Stimulated activated CD4-positive, alpha-beta T cell treated with anti-CD3 and anti-CD28 coated beads, Interleukin-2, amount 100 ng/mL, for 24 hours (primary cell): ENCODE measurements at places on chromosomes 2 and 18.

DNA sequence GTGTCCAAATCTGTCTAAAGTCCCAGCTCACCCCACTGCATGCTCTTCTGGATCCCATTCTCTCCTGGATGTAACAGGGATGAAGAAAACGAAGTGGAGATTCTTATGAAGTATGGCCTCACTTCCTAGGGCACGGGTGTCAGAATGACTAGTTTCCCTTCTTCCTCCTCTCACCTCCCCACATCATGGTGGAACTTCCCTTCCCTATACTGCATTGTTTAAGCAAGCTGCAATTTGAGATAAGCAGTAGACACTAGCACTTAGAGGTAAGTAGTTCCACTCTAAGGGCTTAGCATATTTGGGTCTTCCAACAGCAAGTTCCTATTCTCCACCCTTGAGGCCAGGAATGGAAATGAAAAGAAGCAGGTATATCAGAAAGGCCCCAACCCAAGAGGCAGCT is 29.7 kb downstream of the SLC4A5 start:
- DNase-seq: no peak

GRCh38 chr2:141946016-141946415 is 184.8 kb downstream of the LRP1B start:
- DNase-seq: no peak

- DNase-seq: peak; percentile 72
Observed at GRCh38 chr18:63161761-63162195, 157.8 kb downstream of the BCL2 start.

- no peak for DNase-seq
Observed at GRCh38 chr2:46770622-46771021, 145.0 kb downstream of the MCFD2 start.

- DNase-seq: no peak
Observed at GRCh38 chr2:21590026-21590690, 466.4 kb downstream of the TDRD15 start.

GRCh38 chr18:43760010-43760409 is 482.7 kb upstream of the SYT4 start:
- no peak for DNase-seq

- DNase-seq: no peak
Observed at GRCh38 chr18:57343833-57344232, 8.5 kb upstream of the ST8SIA3 start.

GRCh38 chr2:181456660-181457120 is 496 bp upstream of the ITGA4 start:
- peak; percentile 58 for DNase-seq

GRCh38 chr2:44330801-44331200 is 30.5 kb downstream of the PREPL start:
- no peak for DNase-seq

- no peak for DNase-seq
Observed at GRCh38 chr2:189347540-189347939, 93.7 kb upstream of the WDR75 start.

DNA sequence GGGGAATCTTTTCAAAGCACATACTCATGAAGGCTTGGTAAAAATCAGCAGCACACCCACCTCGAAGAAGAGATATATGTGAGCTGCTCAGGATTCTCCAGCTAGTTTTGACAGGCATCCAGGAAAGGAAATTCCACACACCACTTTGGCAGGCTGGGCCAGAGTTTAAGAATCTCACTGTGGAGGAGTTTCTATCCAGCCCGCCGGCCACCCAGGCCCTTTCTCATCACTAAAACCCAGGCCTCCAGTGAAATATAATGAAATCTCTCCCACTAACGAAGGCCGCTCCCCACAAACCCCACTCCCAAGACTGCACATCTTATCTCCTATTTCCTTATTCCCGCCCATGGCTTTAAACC is 202.0 kb downstream of the GLI2 start:
- no peak for DNase-seq
